ENCODE measurements at places on chromosomes 13 and 19. TPM values are rescaled to one million over a fixed set of nuclear protein-coding genes. Genes with fewer than 3 reads are reported as not detected.
A peak's percentile ranks its signal among the peaks of the same experiment; 100 is the strongest.

- H3K36me3 ChIP-seq: peaks cover 16% of the 10 kb centered on the region
- no peaks in the 10 kb centered on the region for H3K27me3 ChIP-seq
- peak; percentile 57 for DNase-seq
- H3K4me3 ChIP-seq: no peak overlapping the region
- peaks cover 11% of the 10 kb centered on the region for H3K4me1 ChIP-seq
Observed at GRCh38 chr19:16381756-16382401, 57.3 kb downstream of the KLF2 start.

Gene RPS16
- 1,704 TPM for polyA plus RNA-seq

DNA sequence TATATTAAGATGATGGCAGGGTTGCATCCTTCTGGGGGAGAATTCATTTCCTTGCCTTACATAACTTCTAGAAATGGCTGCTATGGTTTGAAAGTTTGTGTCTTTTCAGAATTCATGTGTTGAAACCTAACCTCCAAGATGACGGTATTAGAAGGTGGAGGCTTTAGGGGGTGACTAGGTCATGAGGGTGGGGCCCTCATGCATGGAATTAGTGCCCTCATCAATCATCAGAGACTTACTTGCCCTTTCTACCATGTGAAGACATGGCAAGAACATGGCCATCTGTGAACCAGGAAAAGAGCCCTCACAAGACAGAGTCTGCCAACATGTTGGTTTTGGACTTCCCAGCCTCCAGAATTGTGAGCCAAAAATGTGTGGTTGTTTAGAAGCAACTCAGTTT is 14.8 kb upstream of the FCER2 start:
- H3K36me3 ChIP-seq: no peaks in the 10 kb centered on the region
- DNase-seq: no peak
- H3K27me3 ChIP-seq: no peaks in the 10 kb centered on the region
- no peaks in the 10 kb centered on the region for H3K4me1 ChIP-seq

DNA sequence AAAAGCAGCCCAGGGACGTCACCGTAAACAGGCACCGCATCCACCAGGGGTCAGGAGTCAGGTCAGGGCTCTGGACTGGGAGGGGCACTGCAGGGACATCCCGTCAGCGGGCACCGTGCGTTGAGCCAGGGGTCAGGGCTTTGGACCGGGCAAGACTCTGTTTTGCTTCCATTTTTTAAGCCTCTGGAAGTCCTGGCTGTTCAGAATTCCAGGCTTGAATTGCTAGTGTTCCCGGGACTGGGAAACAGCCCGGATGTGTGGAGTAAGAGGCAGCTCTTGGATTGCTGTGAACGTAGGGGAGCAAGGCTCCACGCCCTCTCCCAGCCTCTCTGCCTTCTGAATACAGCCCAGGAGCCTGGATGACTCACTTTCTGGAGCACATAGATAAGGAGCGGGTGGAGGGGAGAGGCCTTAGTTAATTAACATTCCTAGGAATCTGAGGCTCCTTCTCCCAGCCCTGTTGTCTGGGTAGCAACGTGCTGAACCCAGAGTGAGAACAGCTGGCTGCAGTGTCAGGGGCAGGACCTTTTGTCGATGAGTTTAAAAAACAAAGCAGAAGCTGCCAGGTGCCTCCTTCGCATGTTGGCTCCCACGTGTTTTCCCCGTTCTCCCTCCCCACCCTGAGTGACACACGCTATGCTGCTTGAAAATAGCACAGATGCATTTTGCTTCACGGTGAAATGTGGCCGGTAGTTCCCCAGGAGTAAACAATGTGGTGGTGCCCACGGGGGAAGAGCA is 21.9 kb downstream of the ATP11A start:
- H3K36me3 ChIP-seq: no peaks in the 10 kb centered on the region
- DNase-seq: peak; percentile 98
- H3K4me3 ChIP-seq: peak overlapping the region; percentile 40
- H3K27me3 ChIP-seq: no peaks in the 10 kb centered on the region

DNA sequence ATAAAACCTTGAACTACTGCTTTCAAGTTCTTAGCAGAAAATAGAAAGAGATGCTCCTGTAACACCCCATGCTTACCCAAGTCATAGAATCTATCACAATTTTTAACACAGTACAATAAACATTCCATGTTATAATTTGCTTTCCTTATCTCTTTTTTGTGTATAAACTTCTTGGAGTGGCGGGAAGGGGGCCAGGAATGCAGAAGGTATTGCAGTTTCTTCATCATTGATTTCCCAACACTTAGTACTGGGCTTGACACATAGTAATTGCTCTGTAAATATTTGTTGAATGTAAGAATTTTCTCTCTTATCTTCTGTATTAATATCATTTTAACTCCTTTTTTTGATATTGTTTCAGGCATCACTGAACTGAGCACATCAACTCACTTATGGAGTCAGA is 535.8 kb downstream of the KCTD12 start:
- no peaks in the 10 kb centered on the region for H3K36me3 ChIP-seq
- H3K27me3 ChIP-seq: no peaks in the 10 kb centered on the region
- no peak for DNase-seq
- no peak overlapping the region for H3K4me3 ChIP-seq
- H3K27ac ChIP-seq: no peak overlapping the region

- DNase-seq: peak; percentile 58
- H3K27me3 ChIP-seq: no peaks in the 10 kb centered on the region
- no peak overlapping the region for H3K27ac ChIP-seq
Observed at GRCh38 chr13:26062853-26063444, 11.1 kb upstream of the SHISA2 start.

DNA sequence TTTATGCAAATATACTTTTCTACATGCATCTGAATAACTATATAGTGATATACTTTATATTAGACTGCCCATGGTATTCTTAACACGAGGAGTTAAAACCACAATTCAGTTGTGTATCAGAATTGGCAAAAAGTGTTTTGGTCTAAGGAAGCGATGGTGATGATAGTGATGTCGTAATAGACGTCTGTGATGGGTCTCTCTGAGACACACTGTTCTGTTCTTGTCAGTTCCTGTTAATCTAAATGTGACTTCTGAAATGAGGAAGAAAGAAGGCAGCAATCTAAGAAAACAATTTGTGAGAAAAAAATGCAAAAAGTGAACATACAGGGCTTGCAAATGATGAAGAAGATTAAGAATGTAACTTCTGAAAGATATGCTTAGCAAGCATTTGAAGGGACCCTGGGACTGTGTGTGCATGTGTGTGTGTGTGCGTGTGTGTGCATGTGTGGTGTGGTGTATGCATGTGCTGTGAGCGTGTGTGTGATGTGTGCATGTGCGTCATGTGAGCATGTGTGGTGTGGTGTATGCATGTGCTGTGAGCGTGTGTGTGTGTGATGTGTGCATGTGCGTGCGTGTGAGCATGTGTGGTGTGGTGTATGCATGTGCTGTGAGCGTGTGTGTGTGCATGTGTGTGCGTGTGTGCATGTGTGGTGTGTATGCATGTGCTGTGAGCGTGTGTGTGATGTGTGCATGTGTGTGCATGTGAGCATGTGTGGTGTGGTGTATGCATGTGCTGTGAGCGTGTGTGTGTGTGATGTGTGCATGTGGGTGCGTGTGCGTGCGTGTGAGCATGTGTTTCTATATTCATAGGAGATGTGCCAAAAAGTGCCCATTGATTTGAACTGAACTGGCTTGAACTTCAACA is 131.8 kb downstream of the IRS2 start:
- no peaks in the 10 kb centered on the region for H3K27me3 ChIP-seq
- peak; percentile 39 for DNase-seq
- no peak overlapping the region for H3K4me3 ChIP-seq
- no peaks in the 10 kb centered on the region for H3K36me3 ChIP-seq
- no peaks in the 10 kb centered on the region for H3K4me1 ChIP-seq

DNA sequence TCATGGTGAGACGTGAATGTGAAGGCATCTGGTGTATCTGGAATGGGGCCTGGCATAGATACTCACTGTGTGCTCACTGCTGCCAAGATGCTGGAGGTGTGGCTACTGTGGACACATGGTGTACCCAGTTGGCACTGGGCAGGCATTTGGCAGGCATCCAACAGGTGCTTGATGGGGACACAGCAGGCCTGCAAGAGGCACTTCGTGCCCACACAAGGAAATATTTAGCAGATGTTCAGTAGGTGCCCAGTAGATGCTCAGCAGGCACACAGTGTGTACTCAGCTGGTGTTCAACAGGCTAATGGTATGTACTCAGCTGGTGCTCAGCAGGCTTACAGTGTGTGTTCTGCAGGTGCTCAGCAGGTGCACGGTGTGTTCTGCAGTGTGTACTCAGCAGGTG is 14.2 kb downstream of the CRTC1 start:
- no peaks in the 10 kb centered on the region for H3K36me3 ChIP-seq
- no peak for DNase-seq
- H3K27me3 ChIP-seq: no peaks in the 10 kb centered on the region
- H3K4me1 ChIP-seq: peaks cover 5% of the 10 kb centered on the region

Gene ISOC2
- polyA plus RNA-seq: 24.8 TPM

- no peaks in the 10 kb centered on the region for H3K27me3 ChIP-seq
- no peak overlapping the region for H3K27ac ChIP-seq
- no peak for DNase-seq
- H3K4me3 ChIP-seq: no peak overlapping the region
- H3K36me3 ChIP-seq: peaks cover 12% of the 10 kb centered on the region
- no peaks in the 10 kb centered on the region for H3K4me1 ChIP-seq
Observed at GRCh38 chr13:23598369-23598768, 28.2 kb downstream of the TNFRSF19 start.

Gene C19orf73
- 0.30 TPM for polyA plus RNA-seq

GRCh38 chr13:110332750-110333149 is 25.7 kb downstream of the COL4A2 start:
- no peak overlapping the region for H3K4me3 ChIP-seq
- DNase-seq: peak; percentile 74
- H3K27me3 ChIP-seq: no peaks in the 10 kb centered on the region
- no peaks in the 10 kb centered on the region for H3K36me3 ChIP-seq
- H3K4me1 ChIP-seq: peaks cover 27% of the 10 kb centered on the region

- H3K4me1 ChIP-seq: no peaks in the 10 kb centered on the region
- no peak overlapping the region for H3K27ac ChIP-seq
- H3K36me3 ChIP-seq: no peaks in the 10 kb centered on the region
- DNase-seq: peak; percentile 31
Observed at GRCh38 chr13:32426191-32426989, 1.5 kb downstream of the N4BP2L1 start.

- no peaks in the 10 kb centered on the region for H3K27me3 ChIP-seq
- H3K4me1 ChIP-seq: peaks cover 14% of the 10 kb centered on the region
- no peak overlapping the region for H3K4me3 ChIP-seq
- DNase-seq: no peak
- peaks cover 5% of the 10 kb centered on the region for H3K36me3 ChIP-seq
Observed at GRCh38 chr19:2089001-2089711, 7.0 kb downstream of the MOB3A start.

GRCh38 chr19:18100710-18101109 is 3.1 kb downstream of the MAST3 start:
- no peak for DNase-seq
- H3K27ac ChIP-seq: no peak overlapping the region
- H3K27me3 ChIP-seq: peaks cover 17% of the 10 kb centered on the region
- peaks cover 9% of the 10 kb centered on the region for H3K4me1 ChIP-seq
- no peaks in the 10 kb centered on the region for H3K36me3 ChIP-seq

All from fibroblast of lung (primary cell).